ENCODE measurements at places on chromosomes 6 and 20. TPM values are rescaled to one million over a fixed set of nuclear protein-coding genes. Genes with fewer than 3 reads are reported as not detected.

IPCEF1 gene
- 88.7 TPM for polyA plus RNA-seq

- no peak overlapping the region for H3K27ac ChIP-seq
- H3K4me3 ChIP-seq = no peak overlapping the region
- H3K27me3 ChIP-seq = no peaks in the 10 kb centered on the region
- no peaks in the 10 kb centered on the region for H3K36me3 ChIP-seq
- no peak for DNase-seq
Measured at GRCh38 chr6:169184419-169184818, 69.2 kb downstream of the THBS2 start.

- H3K27me3 ChIP-seq = no peaks in the 10 kb centered on the region
- no peak for DNase-seq
- no peak overlapping the region for H3K27ac ChIP-seq
- H3K4me1 ChIP-seq = no peaks in the 10 kb centered on the region
Measured at GRCh38 chr6:53461696-53462095, 83.2 kb downstream of the GCLC start.

DSP gene
- not detected for polyA plus RNA-seq

SIRPB1 gene
- polyA plus RNA-seq = 6.1 TPM

C20orf204 gene
- 1.4 TPM for polyA plus RNA-seq

EYS gene
- polyA plus RNA-seq = 0.09 TPM

DNA sequence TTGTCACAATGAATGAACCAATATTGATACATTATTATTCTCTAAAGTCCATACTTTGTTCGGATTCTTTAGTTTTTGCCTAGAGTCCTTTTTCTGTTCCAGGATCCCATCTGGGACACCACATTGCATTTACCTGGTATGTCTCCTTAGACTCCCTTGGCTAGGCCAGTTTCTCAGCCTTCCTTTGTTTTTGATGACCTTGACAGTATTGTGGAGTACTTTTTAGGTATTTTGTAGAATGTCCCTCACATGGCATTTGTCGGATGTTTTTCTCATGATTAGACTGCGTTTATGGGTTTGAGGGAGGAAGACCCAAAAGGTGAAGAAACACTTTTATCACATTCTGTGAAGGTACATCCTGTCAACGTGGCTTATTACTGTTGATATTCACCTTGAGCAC is 16.9 kb downstream of the PPP1R14C start:
- no peak for DNase-seq
- no peak overlapping the region for H3K27ac ChIP-seq
- no peaks in the 10 kb centered on the region for H3K27me3 ChIP-seq
- no peaks in the 10 kb centered on the region for H3K36me3 ChIP-seq
- H3K4me3 ChIP-seq = no peak overlapping the region

GRCh38 chr6:149900620-149901443 is 2.9 kb upstream of the RAET1E start:
- no peak overlapping the region for H3K4me3 ChIP-seq
- no peak for DNase-seq
- no peaks in the 10 kb centered on the region for H3K36me3 ChIP-seq

GRCh38 chr6:71252960-71253359 is 35.7 kb upstream of the OGFRL1 start:
- H3K4me1 ChIP-seq = no peaks in the 10 kb centered on the region
- H3K27me3 ChIP-seq = peaks cover 2% of the 10 kb centered on the region
- H3K36me3 ChIP-seq = no peaks in the 10 kb centered on the region
- no peak for DNase-seq

- H3K4me1 ChIP-seq = peaks cover 42% of the 10 kb centered on the region
- H3K27me3 ChIP-seq = no peaks in the 10 kb centered on the region
- peak; percentile 29 for DNase-seq
- peak overlapping the region; percentile 96 for H3K4me3 ChIP-seq
- H3K27ac ChIP-seq = peak overlapping the region; percentile 85
Measured at GRCh38 chr6:156781861-156782631, 4.9 kb downstream of the ARID1B start.

DNA sequence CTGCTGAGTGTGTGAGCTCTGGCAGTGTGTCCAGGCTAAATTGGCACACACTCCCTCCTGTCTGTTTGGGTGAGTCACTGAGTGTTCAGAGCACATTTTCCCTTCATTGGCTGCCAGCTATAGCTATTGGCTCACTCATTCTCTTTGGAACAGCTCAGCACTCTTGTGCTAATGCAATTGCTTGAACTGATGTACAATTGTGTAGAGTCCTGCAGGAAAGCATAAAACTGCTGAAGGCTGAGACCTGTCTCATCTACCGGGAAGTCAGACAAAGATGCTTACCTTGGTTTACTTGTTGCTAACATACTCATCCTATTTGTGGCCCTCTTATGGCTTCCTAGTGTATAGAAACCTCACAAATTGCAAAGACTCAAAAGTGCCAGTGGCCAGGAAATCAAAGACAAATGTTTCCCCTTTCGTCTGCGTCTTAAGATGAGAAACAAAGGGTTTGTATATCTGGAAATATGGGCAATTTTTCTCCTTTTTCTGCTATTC is 351.0 kb downstream of the BCKDHB start:
- H3K4me1 ChIP-seq = no peaks in the 10 kb centered on the region
- no peak overlapping the region for H3K4me3 ChIP-seq
- no peaks in the 10 kb centered on the region for H3K27me3 ChIP-seq
- H3K36me3 ChIP-seq = no peaks in the 10 kb centered on the region
- DNase-seq = no peak

GRCh38 chr6:26118999-26119398 is 31.8 kb downstream of the HFE start:
- no peaks in the 10 kb centered on the region for H3K27me3 ChIP-seq
- no peak for DNase-seq
- no peak overlapping the region for H3K27ac ChIP-seq
- H3K36me3 ChIP-seq = no peaks in the 10 kb centered on the region

FKBP5 gene
- polyA plus RNA-seq = 27.5 TPM

- no peaks in the 10 kb centered on the region for H3K4me1 ChIP-seq
- no peak overlapping the region for H3K27ac ChIP-seq
- no peaks in the 10 kb centered on the region for H3K36me3 ChIP-seq
Measured at GRCh38 chr6:146545581-146545980, 1.9 kb downstream of the RAB32 start.

- no peak overlapping the region for H3K27ac ChIP-seq
- no peak for DNase-seq
- no peak overlapping the region for H3K4me3 ChIP-seq
- no peaks in the 10 kb centered on the region for H3K4me1 ChIP-seq
- no peaks in the 10 kb centered on the region for H3K36me3 ChIP-seq
- H3K27me3 ChIP-seq = no peaks in the 10 kb centered on the region
Measured at GRCh38 chr6:22966691-22967422, 397.5 kb downstream of the HDGFL1 start.

HLA-DQB1 gene
- 142 TPM for polyA plus RNA-seq

DNA sequence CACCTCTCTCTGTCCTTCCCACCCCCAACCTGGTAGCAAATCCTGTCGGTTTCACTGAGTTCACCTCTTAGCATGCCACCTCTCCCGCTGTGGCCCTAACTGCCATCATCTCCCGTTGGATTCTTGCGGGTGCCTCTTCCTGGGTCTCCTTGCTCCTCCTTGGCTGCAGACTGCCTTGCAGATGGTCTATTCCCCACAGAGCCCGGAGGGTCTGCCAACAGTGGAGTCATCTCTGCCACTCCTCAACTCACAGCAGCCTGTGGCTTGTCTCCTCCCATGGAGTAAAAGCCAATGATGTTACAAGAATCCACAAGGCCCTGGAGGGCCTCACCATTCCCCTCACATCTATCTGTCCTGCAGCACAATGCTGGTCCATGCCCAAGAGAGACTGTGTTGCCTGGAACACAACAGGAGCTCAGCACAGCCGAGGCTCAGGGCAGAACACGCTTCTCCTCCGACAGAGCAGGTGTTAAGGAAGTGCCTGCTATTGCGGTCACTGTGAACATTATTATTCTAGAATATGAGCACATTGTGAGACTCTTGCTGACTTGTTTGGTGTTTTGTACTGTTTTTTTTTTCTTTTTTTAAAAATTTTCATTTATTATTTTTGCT is 241.8 kb upstream of the SULF2 start:
- no peak overlapping the region for H3K4me3 ChIP-seq

GRCh38 chr20:62822239-62822787 is 5.5 kb downstream of the COL9A3 start:
- H3K27ac ChIP-seq = no peak overlapping the region
- H3K36me3 ChIP-seq = no peaks in the 10 kb centered on the region
- H3K4me3 ChIP-seq = no peak overlapping the region
- no peak for DNase-seq
- H3K27me3 ChIP-seq = no peaks in the 10 kb centered on the region
- peaks cover 8% of the 10 kb centered on the region for H3K4me1 ChIP-seq

- H3K4me1 ChIP-seq = no peaks in the 10 kb centered on the region
- H3K4me3 ChIP-seq = no peak overlapping the region
- DNase-seq = no peak
- H3K36me3 ChIP-seq = no peaks in the 10 kb centered on the region
Measured at GRCh38 chr6:108807928-108808327, 40.3 kb upstream of the ARMC2 start.

DNA sequence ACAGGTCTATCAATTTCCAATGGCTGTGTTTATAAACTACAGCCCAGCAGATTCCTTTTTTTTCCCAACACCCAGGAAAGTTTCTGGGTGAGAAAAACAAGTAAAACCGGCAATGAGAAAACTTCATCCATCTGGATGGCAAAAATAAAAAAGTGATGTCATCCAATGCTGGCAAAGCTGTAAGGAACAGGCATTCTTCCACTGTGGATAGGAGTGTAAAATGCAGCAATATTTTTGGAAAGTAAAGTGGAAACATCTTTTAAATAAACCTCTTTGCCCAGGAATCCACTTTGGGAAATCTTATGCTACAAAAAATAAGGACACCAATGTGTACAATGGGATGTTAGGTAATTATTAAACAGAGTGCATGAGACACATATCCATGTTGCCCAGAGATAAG is 102.1 kb upstream of the NT5E start:
- no peak overlapping the region for H3K4me3 ChIP-seq
- no peak for DNase-seq
- H3K36me3 ChIP-seq = no peaks in the 10 kb centered on the region
- no peaks in the 10 kb centered on the region for H3K4me1 ChIP-seq

HM13 gene
- polyA plus RNA-seq = 142 TPM

Data from CD4-positive, CD25-positive, alpha-beta regulatory T cell (primary cell).